ENCODE measurements at places on chromosomes 1 and 21.
A peak's percentile ranks its signal among the peaks of the same experiment; 100 is the strongest.

- DNase-seq: no peak
Observed at GRCh38 chr1:93029317-93029716, 49.8 kb upstream of the MTF2 start.

- no peak for DNase-seq
Observed at GRCh38 chr1:219324629-219325367, 151.1 kb downstream of the LYPLAL1 start.

GRCh38 chr1:87980494-87980893 lies 651.8 kb downstream of the LMO4 start:
- no peak for DNase-seq

- DNase-seq: no peak
Observed at GRCh38 chr1:17873007-17873675, 118.0 kb downstream of the ACTL8 start.

DNA sequence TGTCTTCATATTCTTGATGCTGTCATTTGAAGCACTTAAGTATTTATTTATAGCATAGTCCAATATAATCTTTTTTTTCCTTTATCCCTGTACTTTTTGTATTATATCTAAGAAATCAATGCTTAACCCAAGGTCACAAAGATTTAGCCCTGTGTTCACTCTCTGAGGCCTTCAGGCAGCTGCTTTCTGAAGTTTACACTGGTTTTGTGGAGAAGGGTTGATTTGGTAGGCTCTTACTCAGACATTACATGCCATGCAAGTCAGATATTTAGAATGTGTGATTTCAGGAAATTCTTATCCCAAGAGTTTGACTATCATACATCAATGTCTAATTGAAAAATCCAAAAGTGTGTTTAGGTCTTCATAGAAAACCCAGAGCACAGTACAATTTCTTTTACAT lies 56.3 kb downstream of the PALMD start:
- DNase-seq: no peak

- DNase-seq: peak; percentile 52
Observed at GRCh38 chr1:22292011-22292788, 149.3 kb upstream of the WNT4 start.

DNA sequence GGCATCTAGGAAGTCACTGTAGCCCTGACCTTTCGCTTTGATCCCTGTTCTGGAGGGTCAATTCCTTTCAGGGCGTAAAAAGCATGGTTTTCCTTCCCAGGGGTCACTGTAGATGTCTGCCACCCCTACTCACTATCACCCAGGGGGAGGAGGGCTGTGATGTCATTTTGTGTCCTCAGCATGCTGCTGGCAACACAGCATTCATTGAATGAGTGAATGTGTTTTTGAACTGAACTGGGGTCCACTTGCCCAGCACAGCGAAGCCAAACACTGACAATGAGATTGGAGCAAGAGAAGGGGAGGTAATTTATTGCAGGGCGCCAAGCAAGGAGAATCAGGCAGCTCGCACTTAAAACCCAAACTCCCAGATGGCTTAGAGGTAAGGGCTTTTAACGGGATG lies 78.2 kb upstream of the PGBD5 start:
- no peak for DNase-seq

DNA sequence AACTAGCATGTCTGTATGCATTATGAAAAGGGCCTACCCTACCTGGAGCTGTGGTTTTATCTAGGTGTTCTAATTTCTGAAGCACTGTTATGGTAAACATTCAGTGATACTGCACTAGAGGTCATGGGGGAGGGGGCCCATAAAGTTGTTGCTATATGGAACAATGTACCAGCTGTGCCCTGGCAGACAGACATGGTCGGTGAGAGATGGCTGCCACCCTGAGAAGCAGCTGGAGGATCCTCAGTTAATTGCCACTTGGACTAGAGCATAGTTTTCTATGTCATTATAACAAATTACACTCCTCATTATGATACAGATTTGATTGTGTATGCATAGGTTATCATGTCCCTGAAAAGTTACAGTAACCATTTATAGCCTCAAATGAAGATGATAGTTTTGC lies 45.4 kb downstream of the ILDR2 start:
- DNase-seq: no peak

DNA sequence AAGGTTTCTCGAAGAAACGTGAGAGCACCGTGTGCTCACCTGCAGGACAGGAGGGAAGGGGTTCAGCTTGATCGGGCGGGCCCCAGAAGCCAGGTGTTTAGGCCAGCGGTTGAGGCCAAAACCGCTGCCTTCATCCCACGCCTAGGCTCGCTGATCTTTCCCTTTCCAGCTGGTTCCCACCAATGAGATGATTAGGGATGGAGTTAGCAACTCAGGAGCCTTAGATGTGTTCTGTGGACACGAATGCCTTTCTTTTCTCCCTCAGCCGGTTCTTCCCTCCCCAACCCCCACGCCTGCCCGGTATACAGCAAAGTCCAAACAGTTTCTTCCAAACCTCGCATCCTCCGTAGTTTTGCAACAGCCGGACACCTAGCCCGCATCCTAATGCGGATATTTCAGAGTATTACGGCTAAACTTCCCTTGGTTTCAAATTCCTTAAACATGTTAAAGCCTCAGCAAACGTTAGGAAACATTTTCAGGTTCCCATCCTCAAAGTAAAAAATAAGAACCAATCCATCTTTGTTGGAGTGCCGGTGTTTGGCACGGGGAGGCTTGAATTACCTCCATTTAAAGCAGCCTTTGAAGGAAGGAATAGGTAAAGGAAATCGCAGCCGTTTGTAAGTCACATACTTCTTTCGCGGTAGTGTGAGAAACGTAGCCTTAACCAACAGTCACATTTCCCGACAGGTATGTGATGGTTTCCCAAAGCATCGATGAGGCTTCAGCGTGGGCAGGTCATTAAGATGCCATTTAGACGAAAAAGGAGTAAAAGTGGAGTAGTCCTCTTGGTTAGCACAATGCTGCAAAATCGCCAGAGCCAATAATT lies 1.1 kb downstream of the LRRC8C start:
- no peak for DNase-seq

DNA sequence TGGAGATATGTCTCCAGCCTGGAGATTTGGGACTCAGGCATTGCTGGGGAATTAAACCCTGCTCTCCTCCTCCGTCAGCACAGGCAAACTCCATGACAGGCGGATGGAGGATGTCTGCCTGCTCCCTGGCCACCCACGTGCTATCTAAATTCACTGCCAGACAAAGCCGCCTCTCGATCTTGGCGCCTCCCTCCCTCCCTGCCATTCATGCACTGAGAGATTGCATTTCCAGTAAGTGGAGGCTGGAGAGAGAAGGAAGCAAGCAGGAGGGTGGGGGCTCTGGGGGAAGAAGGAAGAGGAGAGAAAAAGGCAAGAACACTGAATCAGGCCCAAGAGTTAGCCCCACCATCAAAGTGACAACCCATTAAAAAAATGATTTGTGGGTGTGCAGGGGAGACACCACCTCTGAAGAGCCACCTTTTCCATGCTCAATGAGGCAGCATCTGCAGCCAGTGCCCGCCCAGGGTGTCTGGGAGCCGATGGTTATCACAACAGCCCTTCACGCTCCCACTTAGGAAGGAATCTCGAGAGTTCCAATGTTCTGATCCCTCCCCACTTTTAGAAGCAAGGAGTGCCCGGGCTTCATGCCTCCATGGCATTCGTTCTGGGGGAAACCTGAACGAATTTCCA lies 183.0 kb downstream of the HIVEP3 start:
- DNase-seq: no peak

DNA sequence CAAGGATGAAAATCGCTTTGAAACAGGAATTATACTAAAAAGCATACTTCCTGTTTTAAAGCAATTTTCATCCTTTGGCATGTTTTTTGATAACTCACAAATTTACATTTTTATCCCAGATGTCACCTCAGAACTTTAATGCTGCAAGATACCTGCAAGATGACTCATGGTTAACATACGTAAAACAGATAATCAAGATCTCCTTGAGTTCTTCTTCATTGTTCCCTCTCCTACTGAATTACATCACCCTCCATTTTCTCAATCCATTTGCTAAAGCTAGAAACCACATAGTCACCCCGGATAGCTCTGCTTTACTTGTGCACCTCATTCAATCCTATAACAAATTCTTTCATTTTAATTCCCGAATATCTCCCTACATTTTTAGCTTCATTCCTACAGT lies 1114.2 kb downstream of the PLA2G4A start:
- DNase-seq: no peak

Measured in ecto neural progenitor cell (in vitro differentiated cells).